ENCODE measurements at places on chromosomes 16 and 17. TPM values are rescaled to one million over a fixed set of nuclear protein-coding genes. Genes with fewer than 3 reads are reported as not detected.

Gene CPNE2
- total RNA-seq, result 21.1 TPM

GRCh38 chr16:14446796-14447195 lies 183.3 kb downstream of the PARN start:
- DNase-seq, result no peak

GRCh38 chr16:72409423-72409822 lies 237.5 kb upstream of the PMFBP1 start:
- no peak for DNase-seq

DNA sequence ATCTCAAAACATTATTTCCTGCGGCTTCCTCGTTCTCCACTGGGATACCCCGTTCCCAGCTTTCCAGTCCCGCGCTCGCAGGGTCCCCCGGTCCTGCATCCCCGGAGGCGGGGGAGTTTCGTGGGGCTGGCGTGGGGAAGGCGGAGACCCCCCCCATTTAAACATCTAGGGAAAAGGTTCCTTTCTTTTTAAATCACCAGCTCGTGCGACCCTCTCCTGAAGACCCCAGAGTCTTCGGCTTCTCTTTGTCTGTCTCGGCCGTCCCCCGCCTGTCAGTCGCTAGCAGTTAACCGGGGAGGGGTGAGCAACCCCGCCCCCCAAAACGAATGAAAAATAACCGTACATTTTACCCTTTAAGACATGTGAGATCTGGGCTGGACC lies 473 bp upstream of the IGF2BP1 start:
- no peak for DNase-seq

GRCh38 chr16:24346734-24347133 lies 90.6 kb downstream of the CACNG3 start:
- peak; percentile 39 for DNase-seq

DNA sequence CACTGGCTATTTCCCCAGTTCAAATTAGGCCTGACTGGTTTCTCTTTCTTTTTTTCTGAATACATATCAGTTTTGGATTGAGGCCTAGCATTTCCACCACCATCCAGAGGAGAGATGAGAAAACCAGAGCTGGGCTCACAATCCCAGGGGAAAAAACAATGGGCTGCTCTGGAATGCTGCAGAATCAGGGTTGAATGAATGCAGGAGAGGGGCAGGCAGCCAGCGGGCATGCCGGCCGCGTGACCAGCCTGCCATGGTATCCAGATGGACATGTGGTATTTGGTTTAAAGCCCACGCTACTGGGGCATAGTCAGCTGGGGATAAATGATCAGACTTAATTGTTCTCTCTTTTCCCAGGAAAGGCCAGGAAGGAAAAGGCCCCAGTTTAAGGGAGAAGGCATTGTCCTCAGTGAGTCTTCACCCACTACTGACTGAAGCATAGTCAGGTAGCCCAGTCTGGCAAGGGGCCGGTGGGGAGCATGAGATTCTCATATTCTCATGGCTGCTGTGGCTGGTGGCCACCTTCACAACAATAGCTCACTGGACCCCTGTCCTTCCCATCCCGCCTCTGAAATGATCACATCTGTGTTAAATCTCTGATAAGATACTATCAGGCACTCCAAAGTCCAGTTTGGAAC lies 38.7 kb upstream of the RHOT1 start:
- peak; percentile 27 for DNase-seq

- no peak for DNase-seq
Observed at GRCh38 chr17:46758614-46759013, 59.9 kb downstream of the WNT3 start.

DNA sequence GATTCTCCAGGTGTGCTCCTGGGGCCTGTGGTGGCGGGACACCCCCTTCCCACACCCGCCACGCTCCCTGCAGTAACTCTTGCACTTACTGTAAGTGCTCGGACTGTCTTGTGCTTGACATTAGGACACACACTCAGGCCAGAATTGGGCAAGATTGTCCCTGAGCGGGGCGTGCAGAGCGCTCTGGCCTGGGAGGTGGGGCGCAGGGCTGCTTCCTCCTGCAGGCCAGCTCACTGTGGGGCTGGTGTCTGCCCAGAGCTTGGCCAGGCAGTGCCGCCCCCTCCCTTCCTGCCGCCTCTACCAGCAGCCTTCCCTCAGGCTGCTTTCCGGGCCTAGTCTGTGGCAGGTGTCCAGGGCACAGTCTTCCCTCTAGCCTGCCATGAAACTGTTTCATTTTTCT lies 6.1 kb upstream of the ATP6V0C start:
- DNase-seq, result no peak

GRCh38 chr17:80153004-80153403 lies 6.1 kb upstream of the EIF4A3 start:
- no peak for DNase-seq
